ENCODE measurements at places on chromosomes 1 and 21.

DNA sequence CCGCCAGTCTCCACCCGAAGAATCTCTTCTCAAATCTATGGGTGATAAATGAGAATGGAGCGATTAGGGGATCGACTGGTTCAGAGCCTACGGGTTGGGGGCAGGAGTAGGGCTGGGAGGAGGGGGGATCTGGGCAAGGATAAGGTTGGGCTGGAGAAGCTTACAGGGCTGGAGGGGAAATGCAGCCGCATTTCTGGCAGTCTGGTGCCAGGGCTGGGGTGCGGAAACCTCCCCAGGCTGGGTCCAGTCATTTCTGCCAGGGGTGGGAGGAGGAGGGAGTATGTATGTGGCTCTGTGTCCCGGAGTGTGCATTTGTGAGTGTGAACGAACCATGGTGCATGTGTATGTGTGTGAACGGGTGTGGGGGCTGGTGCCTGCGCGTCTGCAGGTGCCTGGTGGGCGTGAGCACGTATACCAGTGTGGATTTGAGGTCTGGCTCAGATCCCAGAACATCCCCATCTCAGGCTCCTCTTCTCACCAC, 10.2 kb downstream of the C1orf216 start:
- DNase-seq, result no peak

GRCh38 chr1:3504151-3504821, 49.8 kb downstream of the ARHGEF16 start:
- DNase-seq, result no peak

DNA sequence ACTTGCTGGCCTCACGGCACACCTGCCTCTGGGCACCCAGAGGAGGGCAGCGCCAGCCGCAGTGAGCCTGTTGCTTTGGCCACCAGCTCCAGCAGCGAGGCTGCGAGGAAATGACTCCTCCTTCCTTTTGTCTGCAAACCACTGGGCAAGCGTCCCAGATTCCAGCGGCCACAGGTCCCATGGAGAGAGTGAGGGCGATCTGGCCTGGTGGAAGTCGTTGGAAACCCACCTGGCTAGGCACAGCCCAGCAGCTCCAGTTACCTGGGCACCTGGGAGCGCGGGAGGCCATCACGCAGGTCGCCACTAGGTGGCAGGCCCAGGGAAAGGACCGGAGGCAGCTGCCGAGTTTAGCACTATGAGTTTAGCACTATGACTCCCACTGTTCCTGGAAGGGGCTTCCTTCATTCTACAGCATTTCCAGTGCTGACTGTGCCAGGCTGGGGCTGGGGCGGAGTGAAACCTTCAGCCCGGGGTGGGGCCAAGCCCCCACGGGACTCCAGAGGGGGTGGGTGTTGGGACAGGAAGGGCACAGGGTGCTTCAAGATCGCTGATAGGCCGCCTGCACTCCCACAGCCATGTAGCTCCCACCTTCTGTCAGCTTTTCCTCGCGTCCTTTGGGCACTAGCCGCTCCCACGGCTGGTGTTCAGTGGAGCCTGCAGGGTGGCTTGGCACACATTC, 1.1 kb upstream of the ESPN start:
- peak; percentile 12 for DNase-seq

- no peak for DNase-seq
These were observed 45.5 kb downstream of the NCF2 start for GRCh38 chr1:183544598-183545297.

GRCh38 chr1:57192222-57192621, 226.4 kb upstream of the C8B start:
- no peak for DNase-seq

DNA sequence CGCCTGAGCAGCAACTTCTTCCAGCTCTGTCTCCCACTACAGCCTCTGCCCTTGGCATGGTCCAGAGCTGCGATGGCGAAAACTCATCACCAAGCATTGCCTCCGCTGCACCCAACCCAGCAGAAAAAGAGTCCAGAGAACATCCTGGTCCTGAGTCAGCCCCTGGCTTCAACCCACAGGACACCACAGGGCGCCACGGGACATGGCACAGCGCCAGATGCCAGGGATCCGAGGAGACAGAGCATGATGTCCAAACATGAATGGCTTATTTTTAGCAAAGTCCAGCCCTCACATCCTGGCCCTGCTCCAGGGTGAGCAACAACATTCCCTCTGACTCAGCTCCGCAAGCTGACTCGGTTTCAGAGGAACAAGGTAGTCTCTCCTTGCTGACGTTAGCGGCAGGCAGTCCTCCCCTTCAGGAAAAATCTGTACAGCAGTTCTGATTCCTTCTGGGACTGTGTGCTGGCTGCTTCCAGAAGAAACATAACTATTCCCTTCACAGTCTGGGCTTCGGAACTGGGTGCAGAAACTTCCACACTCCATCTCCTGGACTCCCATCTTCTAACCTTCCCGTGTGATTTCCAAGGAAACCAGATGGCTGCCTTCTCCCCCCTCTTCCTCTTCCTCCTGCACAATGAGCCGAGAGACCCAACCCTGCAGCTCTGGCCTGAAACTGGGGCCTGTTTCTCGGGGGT, 131.3 kb downstream of the TOMM20 start:
- no peak for DNase-seq

- no peak for DNase-seq
These were observed 8.8 kb upstream of the PPIE start for GRCh38 chr1:39729842-39730241.

- no peak for DNase-seq
These were observed 4.7 kb upstream of the SYNJ1 start for GRCh38 chr21:32732544-32732943.

- DNase-seq, result no peak
These were observed 67.3 kb downstream of the NUP210L start for GRCh38 chr1:154087574-154087973.

- peak; percentile 71 for DNase-seq
These were observed at the start of gene HECTD3 for GRCh38 chr1:45010855-45011811. Gene HECTD3 (minus strand): TSS chr1:45011324. CDS start chr1:45011257, 67 bp downstream.

DNA sequence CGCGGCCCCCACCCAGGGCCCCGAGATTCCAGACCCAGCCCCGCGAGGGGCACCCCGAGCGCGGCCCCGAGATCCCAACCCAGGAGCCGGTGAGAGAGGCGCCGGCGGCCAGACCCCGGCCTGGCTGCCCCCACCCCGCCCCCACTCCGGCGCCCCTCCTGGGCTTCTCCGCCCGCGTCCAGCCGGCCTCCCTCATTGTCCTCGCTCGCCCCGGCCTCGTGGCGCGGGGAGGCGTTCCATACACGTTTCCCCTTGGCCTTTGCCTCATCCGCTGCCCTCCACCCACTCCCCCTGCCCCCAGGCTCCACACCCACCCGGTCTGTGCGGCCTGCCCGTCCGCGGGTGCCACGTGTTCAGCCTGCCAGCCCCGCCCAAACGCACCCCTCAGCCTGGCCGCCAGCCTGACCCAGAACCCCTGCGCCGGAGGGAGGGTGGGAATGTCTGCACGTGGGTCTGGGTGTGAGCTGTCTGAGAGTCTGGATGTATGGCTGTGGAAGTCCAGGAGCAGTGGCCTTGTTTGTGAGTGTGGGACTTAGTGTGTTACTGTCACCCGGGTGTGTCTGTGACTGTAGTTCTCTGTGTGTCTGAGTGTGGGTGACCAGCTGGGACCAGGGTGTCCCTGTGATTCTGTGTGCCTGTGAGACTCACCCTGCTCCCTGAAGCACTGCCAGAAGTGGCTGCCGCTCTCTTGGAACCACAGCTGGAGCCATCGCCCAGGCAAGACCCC, 681 bp downstream of the B4GALT2 start:
- DNase-seq, result no peak

GRCh38 chr1:209433649-209434031, 149.9 kb upstream of the CAMK1G start:
- DNase-seq, result no peak

DNA sequence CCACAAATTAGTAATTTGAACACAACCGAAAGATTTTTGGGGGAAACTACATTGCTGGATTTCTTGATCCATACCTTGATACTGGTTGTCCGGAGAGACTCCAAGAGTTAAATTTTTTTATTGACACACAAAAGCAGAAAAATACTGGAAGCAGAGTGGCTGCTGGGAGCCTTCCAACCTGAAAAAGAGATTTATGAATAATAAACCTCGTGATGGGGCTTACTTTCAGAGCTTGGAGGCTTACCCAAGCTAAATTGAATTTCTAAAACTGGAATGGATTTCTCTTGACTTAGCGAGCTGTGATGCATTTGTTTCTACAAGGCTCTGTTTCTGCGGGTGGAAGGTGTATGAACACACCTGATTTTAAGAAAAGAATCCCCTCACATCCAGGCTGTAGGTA, 35.7 kb downstream of the PCP4 start:
- DNase-seq, result no peak

GRCh38 chr1:46753985-46754384, 35.1 kb upstream of the EFCAB14 start:
- DNase-seq, result no peak

DNA sequence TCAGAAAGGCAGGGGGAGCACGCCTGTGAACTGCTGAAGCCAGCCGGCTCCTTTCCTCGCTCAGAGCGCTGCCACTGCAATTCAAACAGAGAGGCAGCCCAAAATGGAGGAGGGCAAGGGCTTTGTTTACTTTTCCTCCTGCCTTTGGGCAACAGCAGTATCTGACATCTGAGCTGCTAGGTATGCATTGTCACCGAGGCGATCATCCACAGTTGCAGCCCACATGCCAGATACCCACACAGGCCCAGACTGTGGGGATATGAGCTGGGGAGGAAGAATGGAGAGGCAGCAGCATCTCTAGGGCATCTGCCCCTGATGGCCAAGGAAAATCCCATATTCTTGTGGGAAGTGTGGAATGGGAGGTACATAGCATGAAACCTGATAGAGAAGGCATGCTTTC, 357.1 kb downstream of the BARHL2 start:
- no peak for DNase-seq

- DNase-seq, result no peak
These were observed 19.4 kb downstream of the ZBTB37 start for GRCh38 chr1:173887627-173888026.

DNA sequence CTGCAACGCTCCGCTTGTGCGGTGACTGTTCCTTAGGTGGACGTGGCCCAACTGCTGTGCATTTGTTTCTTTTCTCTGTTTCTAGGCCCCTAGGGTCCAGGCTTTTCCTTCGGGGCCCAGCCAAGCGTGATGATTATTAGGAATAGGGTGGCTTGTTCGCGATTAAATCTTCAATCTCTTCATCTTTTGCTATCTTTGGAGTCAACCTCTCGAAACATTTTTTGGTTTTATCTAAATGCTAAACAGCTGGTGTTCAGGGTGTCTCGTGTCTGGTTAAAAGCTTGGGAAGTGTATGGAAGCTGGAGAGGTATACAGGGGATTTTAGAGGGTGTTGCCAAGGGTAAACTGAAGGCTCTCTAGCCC, 844 bp upstream of the PLD5 start:
- no peak for DNase-seq

- peak; percentile 56 for DNase-seq
These were observed 4.5 kb downstream of the AIM2 start for GRCh38 chr1:159071970-159072582.

DNA sequence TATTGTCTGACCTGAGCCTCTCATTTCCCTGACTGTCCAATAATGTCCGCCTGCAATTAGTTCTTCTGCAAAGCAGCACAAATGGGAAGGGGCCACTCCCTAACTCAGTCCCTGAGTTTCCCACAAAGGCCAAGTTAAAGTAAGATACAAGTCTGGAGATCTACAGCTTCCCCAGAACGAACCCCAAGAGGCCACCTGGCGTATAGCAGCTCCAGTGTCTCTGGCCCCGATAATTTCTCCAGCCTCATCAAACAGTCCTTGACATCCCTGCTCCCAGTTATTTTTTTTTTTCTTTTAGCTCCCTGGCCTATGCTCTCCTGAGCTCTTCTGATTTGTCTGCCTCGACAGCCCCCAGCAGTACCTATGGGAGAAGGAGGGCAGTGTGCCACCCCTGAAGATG, 8.1 kb upstream of the ACKR1 start:
- peak; percentile 0 for DNase-seq

GRCh38 chr1:175002910-175003517, 3.3 kb downstream of the CACYBP start:
- DNase-seq, result no peak

- DNase-seq, result no peak
These were observed 10.1 kb downstream of the SLC44A5 start for GRCh38 chr1:75600781-75601180.

- no peak for DNase-seq
These were observed 13.1 kb upstream of the LPGAT1 start for GRCh38 chr1:211843507-211844298.

DNA sequence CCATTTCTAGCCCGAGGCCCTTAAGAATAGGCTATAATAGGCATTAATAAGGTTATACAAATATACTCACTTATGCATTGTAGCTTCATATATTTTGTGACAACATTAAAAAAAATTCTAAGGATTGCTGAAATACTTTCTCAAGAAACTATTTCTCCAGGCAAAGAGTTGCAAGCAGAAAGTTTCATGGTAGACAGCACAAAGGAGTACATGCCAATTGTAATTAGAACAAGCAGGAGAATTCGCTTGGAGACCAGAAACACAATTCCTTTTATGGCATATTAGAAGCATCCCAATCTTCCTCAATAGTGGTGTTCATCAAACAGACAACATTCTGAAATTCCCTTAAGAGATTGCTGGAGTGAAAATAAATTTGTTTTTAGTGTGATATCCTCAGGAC, 122.8 kb downstream of the CRB1 start:
- no peak for DNase-seq

- no peak for DNase-seq
These were observed 53.5 kb downstream of the FOXD2 start for GRCh38 chr1:47491341-47491753.

DNA sequence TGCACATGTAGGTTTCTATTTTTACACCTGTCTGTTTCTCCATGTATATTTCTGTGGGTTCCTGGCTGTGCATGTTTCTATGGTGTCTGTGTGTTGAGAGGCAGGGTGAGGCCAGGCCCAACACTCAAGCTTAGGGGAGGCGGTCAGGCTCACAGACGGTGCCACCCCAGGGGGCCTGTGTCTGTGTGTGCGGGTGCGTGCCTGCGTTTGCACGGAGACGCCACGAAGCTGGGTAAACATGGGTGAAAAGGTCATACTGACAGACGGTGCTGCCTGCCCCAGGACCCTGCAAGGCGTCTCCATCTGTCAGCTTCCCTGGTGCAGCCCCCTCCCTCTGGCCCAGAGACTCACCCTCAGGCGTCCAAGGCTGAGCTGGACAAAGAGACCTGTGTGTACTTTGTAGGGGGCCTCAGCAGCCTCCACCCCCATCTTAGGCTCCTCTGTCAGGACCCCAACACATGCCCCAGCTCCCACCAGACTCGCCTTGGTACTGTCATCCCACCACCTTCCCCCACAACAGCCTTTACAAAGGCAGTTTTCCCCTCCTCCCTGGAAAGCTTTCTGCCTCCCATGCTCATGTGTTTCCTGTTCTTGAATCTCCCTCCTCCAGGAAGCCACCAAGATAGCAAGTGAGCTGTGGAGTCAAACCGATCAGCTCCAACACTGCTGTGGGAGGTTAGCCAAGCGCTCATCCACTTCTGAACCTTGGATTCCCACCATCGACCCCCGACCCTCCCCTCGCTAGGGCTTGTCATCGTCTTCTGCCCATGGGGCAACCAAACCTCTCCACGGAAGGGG, 34.1 kb downstream of the PTPRF start:
- DNase-seq, result no peak

GRCh38 chr1:81664341-81664740, 136.4 kb upstream of the ADGRL2 start:
- DNase-seq, result no peak

GRCh38 chr1:51555866-51556619, 37.0 kb upstream of the EPS15 start:
- DNase-seq, result no peak

GRCh38 chr1:10353282-10353681, 45.6 kb upstream of the PGD start:
- no peak for DNase-seq
